ENCODE measurements at places on chromosomes 7 and 10. TPM values are rescaled to one million over a fixed set of nuclear protein-coding genes. Genes with fewer than 3 reads are reported as not detected.

DNA sequence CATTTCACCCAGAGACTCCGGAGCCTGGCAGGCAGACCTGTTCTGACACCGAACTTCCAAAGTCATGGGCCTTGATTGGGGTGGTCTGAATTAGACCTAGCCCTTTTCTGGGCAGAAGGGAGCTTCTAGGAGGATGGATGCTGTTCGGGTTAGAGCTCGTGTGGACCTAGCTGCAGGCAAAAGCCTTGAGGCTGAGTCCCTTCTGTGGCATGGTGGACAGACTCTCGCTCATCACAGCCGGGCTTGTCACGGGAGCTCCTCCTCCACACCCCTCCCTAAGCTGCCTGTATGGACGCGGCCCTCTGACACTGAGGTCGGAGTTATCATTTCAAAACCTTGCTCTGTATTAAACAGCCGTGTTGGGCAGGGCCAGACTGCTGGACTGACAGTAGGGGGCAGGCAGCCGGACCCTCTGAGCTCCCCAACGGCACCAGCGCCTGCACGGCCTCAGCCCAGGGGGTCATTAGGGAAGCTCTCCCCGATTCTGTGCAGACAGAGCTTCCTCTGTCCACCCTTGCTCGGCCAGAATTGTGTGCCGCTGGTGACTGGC is 2.2 kb downstream of the IRF5 start:
- H3K27ac ChIP-seq = no peak overlapping the region
- DNase-seq = no peak
- no peak overlapping the region for H3K4me3 ChIP-seq
- no peaks in the 10 kb centered on the region for H3K36me3 ChIP-seq
- H3K27me3 ChIP-seq = peaks cover 46% of the 10 kb centered on the region

The HMX2 gene
- polyA plus RNA-seq = not detected

GRCh38 chr10:126854726-126855495 is 50.3 kb upstream of the DOCK1 start:
- H3K27me3 ChIP-seq = no peaks in the 10 kb centered on the region
- DNase-seq = no peak
- H3K4me3 ChIP-seq = no peak overlapping the region
- no peaks in the 10 kb centered on the region for H3K4me1 ChIP-seq

DNA sequence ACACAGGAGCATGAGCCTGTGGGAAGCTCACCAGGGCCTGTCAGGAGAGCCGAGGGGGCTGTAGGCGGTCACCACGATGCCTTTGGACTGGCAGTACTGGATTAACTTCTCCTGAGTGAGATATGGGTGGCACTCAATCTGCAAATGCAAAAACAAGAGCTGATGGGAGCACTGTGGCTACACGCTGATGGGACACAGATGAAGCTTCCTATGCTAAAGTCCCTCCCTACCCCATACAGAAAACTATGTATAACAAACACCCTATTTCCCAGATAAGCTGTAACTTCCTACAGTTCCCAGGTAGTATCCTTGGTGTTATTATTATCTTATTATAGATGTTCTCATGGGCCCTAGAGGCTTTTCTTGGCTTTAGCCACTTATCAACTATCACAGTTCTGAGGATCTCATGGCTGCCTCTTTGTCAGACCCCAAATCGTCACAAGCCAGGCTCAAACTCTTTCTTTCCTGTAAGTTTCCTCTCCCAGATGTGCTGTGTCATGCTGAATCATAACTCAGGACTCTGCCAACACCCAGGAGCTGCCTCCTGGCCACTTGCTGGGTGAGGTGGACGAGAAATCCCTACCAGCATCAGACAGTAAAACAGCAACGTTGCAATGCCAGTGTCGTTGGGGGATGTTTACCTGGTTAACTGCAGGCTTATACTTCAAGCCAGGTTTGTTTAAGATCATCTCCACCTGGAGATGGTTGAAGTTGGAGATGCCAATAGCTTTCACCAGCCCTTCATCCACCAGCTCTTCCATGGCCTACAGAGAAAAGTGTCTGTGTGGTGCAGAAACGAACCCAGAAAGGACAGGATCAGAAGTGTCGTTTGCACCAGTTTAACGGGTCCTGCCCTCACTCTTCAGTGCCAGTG is 10.3 kb downstream of the AKR1B1 start:
- no peak overlapping the region for H3K4me3 ChIP-seq
- H3K36me3 ChIP-seq = peaks cover 80% of the 10 kb centered on the region
- no peak overlapping the region for H3K27ac ChIP-seq
- peaks cover 58% of the 10 kb centered on the region for H3K4me1 ChIP-seq
- no peak for DNase-seq
- no peaks in the 10 kb centered on the region for H3K27me3 ChIP-seq

- no peaks in the 10 kb centered on the region for H3K27me3 ChIP-seq
- DNase-seq = no peak
- H3K36me3 ChIP-seq = no peaks in the 10 kb centered on the region
- no peaks in the 10 kb centered on the region for H3K4me1 ChIP-seq
These were observed 670.1 kb downstream of the REEP3 start for GRCh38 chr10:64191286-64191685.

- H3K4me3 ChIP-seq = no peak overlapping the region
- H3K4me1 ChIP-seq = no peaks in the 10 kb centered on the region
- no peak overlapping the region for H3K27ac ChIP-seq
- peaks cover 7% of the 10 kb centered on the region for H3K36me3 ChIP-seq
These were observed 22.4 kb downstream of the NKX6-2 start for GRCh38 chr10:132763545-132763944.

DNA sequence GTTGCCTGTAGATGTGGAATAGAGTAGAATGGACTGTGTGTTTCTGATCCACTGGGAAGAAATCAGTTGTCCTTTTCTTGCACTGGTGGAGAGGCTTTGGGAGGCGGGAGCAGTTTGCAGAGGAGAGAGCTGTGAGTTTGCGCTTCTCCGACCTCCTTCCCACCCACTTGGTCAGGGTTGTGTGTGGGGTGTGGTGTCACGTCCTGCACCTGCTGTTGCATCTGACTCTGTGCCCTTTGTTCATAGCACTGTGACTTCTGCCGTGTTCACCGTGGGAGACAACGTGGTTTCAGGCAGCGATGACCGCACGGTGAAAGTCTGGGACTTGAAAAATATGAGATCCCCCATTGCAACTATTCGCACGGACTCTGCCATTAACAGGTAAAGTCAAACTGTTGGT is 67.8 kb downstream of the WDR37 start:
- H3K27ac ChIP-seq = no peak overlapping the region
- no peaks in the 10 kb centered on the region for H3K27me3 ChIP-seq
- no peaks in the 10 kb centered on the region for H3K36me3 ChIP-seq
- peaks cover 8% of the 10 kb centered on the region for H3K4me1 ChIP-seq
- DNase-seq = no peak

DNA sequence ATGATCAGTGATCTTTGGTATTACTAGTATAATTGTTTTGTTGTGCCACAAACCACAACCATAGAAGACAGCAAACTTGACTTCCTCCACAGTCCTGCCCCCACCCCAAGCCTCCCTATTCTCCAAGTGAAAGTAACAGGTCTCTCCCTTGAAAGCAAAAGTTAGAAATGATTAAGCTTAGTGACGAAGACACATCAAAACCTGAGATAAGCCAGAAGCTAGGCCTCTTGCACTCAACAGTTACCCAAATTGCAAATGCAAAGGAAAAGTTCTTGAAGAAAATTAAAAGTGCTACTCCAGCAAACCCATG is 7.5 kb downstream of the SAR1A start:
- no peak overlapping the region for H3K27ac ChIP-seq
- no peak for DNase-seq
- no peak overlapping the region for H3K4me3 ChIP-seq
- no peaks in the 10 kb centered on the region for H3K27me3 ChIP-seq
- peaks cover 18% of the 10 kb centered on the region for H3K36me3 ChIP-seq
- H3K4me1 ChIP-seq = peaks cover 61% of the 10 kb centered on the region

GRCh38 chr7:74569501-74570075 is 87.9 kb upstream of the GTF2I start:
- H3K4me1 ChIP-seq = no peaks in the 10 kb centered on the region
- H3K27me3 ChIP-seq = no peaks in the 10 kb centered on the region
- DNase-seq = no peak
- H3K36me3 ChIP-seq = no peaks in the 10 kb centered on the region
- no peak overlapping the region for H3K27ac ChIP-seq

The RABGEF1 gene
- polyA plus RNA-seq = 7.2 TPM

- H3K4me3 ChIP-seq = no peak overlapping the region
- no peaks in the 10 kb centered on the region for H3K27me3 ChIP-seq
- no peak overlapping the region for H3K27ac ChIP-seq
- peak; percentile 46 for DNase-seq
These were observed 20.0 kb downstream of the LAMB1 start for GRCh38 chr7:107982918-107983389.

- no peaks in the 10 kb centered on the region for H3K36me3 ChIP-seq
- H3K27ac ChIP-seq = peak overlapping the region; percentile 90
- DNase-seq = peak; percentile 72
- H3K4me3 ChIP-seq = peak overlapping the region; percentile 37
These were observed 102.8 kb upstream of the ZNF438 start for GRCh38 chr10:31134311-31134952.

- DNase-seq = no peak
- H3K27me3 ChIP-seq = no peaks in the 10 kb centered on the region
- peaks cover 42% of the 10 kb centered on the region for H3K4me1 ChIP-seq
- H3K27ac ChIP-seq = no peak overlapping the region
- no peaks in the 10 kb centered on the region for H3K36me3 ChIP-seq
- no peak overlapping the region for H3K4me3 ChIP-seq
These were observed 32.1 kb downstream of the FOXK1 start for GRCh38 chr7:4714161-4714700.

- no peak overlapping the region for H3K27ac ChIP-seq
- no peaks in the 10 kb centered on the region for H3K4me1 ChIP-seq
- no peak for DNase-seq
- H3K36me3 ChIP-seq = no peaks in the 10 kb centered on the region
These were observed 27.7 kb upstream of the ZNF746 start for GRCh38 chr7:149525280-149525679.

DNA sequence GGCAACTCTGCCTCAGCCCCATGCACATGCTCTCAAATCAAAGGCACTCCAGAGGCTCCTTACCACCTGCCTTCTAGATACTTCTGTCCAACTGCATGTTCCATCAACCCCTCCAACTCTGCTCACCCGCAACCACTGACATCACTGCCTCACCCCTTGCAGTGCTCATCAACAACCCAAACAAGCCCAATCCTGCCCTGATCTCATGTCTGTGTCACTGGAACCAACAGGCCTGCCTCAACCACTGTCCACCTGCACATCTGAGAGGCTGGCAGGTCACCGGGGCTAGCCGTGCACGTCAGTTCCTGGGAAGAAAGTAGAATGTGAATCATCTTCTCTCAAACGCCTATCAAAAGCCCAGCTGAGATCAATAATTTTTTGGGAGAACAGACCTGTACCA is 33.3 kb downstream of the CTBP2 start:
- peaks cover 13% of the 10 kb centered on the region for H3K4me1 ChIP-seq
- DNase-seq = no peak
- no peaks in the 10 kb centered on the region for H3K36me3 ChIP-seq
- H3K27ac ChIP-seq = no peak overlapping the region
- H3K4me3 ChIP-seq = no peak overlapping the region
